ENCODE measurements at places on chromosomes 6 and 20.

DNA sequence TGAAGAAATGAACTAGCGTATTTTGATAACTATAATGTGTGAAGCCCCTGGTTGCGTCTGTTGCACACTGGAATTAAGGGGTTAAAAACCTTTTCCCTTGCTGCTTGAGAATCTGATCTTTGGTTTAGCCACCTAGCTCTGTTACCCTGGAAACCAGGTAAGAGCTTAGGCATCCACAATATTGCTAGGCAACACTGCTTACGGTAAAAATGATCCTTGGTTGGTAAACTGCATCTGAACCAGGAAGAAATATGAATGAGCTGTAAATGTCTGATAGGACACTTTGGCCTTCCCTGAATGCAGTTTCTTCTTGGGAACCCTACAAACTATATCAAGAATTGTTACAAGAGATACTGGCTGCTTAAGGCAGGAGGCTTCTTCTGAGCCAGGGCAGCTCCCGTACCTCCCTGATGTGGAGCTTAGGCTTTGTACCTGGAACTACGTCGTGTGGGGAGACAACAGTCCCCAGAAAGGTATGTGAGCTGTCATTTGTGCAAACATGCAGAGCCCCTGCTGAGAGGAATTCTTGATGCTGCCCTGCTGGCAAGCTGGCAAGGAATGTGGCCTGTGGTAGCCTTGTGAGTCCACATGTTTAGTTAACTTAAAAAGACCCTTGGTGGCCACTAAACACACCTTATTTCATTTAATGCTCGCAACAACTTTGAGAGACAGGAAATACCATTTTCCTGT, 18.4 kb downstream of the UBE3D start:
- no peak for DNase-seq

DNA sequence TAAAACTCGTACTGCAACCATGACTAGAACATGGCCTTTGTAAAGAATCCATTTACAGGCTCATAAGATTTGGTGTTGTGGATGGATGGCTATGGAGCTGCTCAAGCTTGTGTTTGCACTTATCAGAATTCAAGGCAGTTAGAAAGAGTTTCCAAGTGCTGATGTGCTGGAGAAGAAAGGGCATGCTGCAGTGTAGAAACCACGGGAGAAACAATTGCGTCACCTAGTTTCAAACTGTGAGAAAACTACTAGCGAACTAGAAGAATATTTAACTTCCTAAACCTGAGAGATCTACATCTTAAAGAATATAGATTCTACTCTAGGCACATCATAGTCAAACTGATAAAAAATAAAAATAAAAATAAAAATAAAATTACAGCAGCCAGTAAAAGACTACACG, 116.2 kb downstream of the SGK1 start:
- no peak for DNase-seq

GRCh38 chr6:67558985-67559384, 1076.1 kb upstream of the ADGRB3 start:
- no peak for DNase-seq

GRCh38 chr6:130113201-130113710, 94.9 kb downstream of the L3MBTL3 start:
- DNase-seq, result no peak

GRCh38 chr6:152811785-152812184, 61.2 kb downstream of the VIP start:
- no peak for DNase-seq

All from activated naive CD4-positive, alpha-beta T cell (primary cell).